ENCODE measurements at places on chromosomes 4 and X. TPM values are rescaled to one million over a fixed set of nuclear protein-coding genes. Genes with fewer than 3 reads are reported as not detected.

DNA sequence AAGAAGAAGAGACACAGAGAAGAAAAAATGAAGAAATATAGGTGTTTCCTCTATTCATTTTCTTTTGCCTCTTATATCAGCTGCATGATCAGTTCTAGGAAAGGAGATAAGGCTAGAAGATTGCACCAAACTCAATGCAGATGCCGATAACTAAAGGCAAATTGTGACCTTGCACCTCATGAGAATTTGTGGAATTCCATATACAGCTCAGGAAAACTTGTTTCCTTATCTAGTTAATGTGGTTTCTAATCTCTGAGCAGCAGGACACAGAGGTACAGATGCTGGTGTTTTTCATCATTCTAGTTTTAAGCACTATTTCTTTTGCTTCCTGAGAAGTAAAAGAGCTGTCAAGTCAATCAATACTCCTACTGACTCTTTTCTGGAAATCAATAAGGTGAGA, 104.6 kb upstream of the NWD2 start:
- DNase-seq = no peak

GRCh38 chrX:14194711-14195110, 165.0 kb upstream of the GEMIN8 start:
- no peak for DNase-seq

The ADRA2C gene
- total RNA-seq = 6.9 TPM

GRCh38 chr4:35447474-35447873, 796.8 kb downstream of the ARAP2 start:
- DNase-seq = no peak

The ZNF732 gene
- total RNA-seq = not detected

The TMEM154 gene
- total RNA-seq = 3.2 TPM

DNA sequence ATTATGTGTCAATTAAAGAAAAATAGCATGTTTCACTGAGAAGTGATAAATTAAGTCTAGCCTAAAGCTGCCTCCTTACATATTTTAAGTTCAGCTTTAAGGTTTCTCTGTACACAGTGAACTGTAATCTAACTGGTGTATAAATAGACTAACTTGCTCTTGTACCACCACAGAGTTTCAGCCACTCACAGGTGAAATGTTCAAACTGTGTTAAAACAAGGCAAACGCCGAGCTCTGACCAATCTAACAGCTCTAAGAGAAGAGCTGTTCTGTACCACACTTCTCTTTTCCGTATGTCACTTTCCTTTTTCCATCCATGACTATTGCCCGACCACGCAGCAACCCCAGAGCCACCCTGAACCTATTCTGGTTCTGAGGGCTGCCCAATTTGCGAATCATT, 64.5 kb downstream of the DCHS2 start:
- no peak for DNase-seq

DNA sequence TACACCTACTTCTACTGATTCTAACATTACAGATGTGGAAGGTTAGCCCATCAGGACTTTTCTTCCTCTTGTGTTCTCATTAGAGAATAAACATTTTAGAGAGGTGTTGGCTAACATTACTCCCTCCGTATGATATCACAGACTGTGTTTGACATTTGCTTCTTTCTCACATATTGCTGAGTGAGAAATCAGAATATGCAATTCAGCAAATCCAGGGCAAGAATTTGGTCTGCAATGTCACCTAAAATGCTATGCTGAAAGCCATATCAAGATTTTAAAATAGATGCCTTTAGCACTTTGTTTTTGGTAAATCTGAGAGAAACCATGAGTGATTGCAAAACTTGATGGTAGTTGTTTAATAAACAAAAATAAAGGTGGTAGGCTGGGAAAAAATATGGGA, 319.1 kb downstream of the C4orf33 start:
- no peak for DNase-seq

DNA sequence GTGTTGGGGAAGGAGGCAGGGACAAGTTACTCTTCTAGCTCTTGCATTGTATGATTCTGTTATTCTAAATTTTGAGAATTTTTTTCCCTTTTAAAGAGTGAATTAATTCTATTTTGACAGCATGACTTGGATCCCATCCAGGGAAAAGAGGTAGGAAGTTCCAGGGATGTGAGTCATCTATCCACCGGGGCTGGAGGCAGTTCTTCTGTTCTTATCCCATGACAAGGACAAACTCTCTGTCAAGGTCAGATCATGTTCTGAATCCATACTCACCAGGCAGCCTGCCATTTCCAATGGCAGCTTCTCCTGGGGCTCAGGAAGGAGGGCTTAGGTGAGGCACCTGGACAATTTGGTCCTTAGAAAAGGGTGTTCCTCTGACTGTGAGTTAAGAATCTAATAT, 132.0 kb upstream of the MED14 start:
- DNase-seq = no peak

DNA sequence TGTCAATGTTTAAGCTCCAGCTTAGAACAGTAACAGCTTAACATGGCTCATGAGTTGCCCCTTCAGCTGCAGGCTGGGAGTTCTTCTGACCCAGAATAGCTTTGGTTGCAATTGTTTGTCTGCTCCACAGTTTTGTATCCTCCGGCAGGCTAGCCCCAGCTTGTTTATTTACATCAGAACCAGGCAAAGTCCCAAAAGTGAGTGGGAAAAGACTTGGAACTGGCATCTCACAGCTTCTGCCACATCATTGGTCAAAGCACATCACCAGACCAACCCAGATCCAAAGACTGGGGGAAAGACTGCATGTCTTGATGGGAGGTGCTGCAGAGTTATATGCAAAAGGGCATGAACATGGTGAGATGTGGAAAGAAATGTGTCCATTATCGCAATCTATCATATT, 231.2 kb upstream of the CPEB2 start:
- DNase-seq = no peak

The HTT gene
- total RNA-seq = 24.2 TPM

DNA sequence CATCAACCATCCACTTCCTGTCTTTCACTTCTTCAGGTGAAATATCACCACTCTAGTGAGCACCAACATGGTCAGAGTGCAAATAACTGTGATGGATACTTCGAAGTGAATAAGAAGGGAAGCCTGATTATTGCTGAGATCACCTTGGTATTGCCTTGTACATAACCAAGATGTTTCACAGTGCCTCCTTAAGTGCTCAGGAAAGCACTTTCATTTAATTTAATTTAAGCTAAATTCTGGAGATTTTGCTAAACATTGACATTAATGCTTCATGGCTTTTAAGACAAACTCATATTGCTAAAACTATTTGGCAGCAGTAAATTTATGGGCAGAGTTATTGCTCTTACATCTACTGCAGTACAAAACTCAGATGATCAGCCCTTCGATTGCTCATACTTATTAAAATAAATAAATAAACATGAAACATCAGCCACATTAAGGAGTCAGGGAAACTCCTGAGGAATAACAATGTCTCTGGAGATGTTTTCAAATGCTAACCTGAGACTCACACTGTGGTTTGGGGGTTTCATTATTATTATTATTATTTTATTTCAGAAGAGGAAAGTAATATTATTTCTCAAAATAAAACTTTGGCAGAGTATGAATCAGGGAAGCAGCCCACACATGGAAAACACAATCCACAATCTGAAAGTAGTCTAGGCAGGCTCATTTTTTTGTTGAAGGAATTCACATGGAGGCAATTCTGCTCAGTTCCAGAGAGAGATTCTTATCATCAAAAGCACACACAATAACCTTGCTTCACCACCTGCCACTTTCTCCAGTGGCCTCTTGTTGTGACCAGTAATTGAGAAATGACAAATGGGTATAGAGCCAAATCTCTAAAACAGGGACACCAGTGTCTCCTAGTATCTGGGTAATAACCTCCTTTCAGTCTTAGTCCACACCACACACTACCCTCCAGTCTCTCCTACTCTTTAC, 344.2 kb downstream of the MAPK10 start:
- no peak for DNase-seq

Data from Right ventricle myocardium inferior (tissue), 1 donor.